ENCODE measurements at places on chromosomes 16 and 17.

DNA sequence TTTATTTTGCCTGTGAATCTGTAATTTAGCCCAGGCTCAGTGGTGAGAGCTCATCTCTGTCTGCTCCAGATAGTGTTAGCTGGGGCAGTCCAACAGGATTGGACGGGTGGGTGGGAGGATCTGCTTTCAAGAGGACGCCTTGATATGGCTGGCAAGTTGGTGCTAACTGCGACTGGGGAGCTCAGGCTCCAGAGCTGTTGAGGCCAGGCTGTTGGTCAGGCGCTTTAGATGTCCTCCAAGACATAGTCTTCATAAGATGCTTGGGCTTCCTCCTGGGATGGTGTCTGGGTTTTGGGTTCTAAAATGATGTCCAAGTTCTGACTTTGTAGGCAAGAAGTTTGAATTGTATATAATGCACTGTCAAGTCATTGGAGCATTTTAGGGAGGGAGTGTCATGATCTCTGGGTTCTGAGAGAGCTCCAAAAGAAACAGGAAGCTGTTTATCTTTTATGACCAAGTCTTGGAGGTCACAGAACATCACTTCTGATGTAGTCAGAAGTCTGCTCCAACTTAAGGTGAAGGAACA is 12.8 kb upstream of the PCTP start:
- no peak for DNase-seq

- DNase-seq: peak; percentile 4
These were observed 175.9 kb downstream of the IRF8 start for GRCh38 chr16:86074651-86075487.

DNA sequence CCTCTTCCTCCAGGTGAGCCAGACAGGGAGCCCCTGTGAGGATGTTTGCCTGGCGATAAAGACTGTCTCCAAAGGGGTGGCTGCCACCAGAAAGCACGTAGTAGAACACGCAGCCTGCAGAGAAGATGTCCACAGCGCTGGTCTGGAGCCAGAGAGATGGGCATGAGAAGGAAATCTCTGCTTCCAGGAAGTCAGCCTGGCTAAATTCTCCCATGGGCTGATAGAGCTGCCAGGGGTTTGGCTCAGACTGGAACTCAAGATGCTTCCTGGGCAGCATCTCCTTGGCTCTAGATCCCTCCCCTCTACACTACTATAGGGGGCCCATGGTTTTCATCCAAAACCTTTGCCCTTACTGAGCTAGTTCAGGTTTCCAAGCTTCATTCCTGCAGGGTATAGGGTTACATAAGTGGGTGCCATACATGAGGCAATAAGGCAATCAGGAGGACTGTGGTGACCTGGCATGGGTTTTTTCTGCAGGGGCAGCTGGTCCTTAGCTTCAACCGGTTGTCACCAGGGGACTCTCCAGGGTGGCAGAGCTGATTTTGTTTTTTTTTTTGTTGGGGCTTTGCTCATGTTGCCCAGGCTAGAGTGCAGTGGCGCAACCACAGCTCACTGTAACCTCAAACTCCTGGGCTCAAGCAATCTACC is 13.6 kb downstream of the PLK1 start:
- no peak for DNase-seq

- peak; percentile 64 for DNase-seq
These were observed 43.4 kb downstream of the ADCY7 start for GRCh38 chr16:50309527-50310307.

DNA sequence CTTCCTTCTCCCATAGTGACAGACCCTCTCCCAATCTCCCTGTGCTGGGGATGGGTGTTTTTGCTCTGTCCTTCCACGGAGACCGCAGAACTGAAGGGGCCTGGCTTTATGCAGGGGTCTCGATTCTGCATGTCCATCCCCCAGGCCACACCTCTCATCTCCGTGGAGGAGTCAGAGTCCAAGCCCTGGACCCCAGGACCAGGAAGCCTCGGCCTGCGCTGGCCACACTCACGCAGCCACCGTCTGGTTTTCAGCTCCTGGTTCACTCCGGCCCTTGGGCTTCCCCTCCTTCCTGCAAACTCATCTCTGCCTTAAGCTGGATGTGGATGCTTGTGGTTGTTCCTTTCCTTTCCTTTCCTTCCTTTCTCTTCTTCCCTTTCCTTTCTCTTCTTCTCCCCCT is 90.8 kb downstream of the MGAT5B start:
- no peak for DNase-seq

GRCh38 chr16:78275420-78275819 is 176.0 kb downstream of the WWOX start:
- DNase-seq: no peak

DNA sequence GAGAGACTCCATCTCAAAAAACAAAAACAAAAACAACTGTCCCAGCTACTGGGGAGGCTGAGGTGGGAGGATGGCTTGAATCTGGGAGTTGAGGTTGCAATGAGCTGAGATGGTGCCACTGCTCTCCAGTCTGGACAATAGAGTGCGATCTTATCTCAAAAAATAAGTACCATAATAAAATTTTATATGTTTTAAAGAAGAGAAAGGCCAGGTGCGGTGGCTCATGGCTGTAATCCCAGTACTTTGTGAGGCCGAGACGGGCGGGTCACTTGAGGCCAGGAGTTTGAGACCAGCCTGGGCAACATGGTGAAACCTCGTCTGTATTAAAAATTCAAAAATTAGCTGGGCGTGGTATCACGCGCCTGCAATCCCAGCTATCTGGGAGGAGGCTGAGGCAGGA is 11.4 kb downstream of the RPUSD1 start:
- DNase-seq: no peak

DNA sequence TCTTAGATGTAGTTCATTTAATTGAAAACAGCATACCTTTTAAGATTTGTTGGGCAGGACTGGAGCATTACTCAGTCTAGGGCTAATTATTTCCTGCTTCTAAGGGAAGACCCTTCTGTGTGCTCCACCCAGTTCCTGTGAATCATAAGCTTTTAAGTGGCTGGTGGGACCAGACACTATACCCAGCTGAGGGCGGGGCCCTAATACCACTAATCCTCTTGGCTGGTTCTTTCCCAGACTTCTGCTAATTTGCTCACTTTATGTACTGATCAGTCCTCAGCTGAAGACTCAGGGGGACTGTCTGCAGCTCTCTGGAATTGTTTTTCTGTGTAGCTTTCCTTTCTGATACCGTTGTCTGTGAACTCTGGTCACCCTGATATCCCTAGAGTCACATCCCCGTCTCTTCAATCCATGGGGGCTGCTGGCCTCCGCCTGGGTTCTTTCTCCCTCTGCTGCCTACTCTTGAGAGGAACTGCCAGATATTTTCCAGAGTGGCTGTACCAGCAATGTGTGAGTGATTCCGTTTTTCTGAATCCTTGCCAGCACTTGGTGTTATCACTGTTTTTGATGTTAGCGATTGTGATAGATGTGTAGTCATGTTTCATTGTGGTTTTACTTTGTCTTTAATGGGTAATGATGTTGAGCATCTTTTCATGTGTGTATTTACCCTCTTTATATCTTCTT is 35.1 kb downstream of the MFSD11 start:
- DNase-seq: no peak

GRCh38 chr17:30271102-30271501 is 20.6 kb downstream of the BLMH start:
- no peak for DNase-seq

DNA sequence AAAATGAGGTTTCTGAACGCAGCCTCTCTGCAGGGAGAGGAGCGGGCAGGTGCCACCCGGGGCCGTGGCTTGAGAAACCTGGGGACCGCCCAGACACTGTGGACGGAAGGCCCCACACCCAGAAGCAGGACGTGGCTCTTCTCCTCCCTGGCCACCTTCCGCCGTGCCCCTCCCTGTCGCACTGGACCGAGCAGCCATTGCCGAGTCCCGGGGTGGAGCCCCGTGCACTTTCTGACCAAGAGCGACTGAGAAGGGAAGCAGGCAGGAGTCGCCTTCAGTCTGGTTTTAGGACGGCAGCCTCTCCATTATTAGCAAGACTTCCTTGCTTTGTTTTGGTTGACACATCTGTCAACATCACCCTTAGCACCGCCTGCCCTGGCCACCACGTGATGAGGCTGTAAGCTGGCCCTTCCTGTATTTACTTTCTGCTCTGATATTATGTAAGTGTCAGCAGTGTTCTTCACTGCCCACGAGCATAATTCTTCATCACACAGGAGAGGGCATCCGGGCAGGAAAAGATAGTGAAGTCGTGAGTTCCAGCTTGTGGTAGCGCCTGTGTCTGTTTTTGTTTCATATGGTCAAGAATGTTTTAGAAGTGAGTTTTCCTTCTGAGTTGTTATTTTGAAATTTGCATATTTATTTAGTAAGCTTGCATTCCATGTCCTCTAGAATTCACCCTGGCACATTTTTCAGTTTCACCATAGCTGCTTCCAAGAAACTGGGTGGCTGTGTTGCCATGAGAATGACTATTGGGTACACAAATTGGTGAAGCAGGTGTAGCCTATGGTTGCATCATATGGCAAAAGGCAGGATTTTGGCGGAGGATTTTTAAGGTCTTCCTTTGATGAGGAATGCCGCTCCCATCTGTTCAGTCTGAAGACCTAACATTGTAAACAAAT is 1.0 kb downstream of the HERPUD1 start:
- DNase-seq: peak; percentile 80

DNA sequence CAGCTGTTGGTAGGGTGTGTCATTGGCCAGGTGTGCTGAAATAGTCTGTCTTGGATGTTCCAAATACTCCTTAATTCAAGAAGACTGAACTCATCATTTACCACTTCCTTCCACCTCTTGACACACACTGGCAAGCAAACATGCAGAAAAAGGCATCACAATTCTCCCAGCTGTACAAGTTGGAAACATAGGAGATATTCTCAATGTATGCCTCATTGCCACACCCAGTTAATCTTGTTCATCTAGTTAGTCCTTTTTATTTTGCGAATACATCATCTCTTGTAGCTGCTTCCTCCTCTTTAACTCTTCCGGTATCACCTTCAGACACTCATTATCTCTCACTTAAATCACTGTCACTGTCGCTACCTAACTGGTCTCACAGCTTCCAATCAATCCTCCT is 75.1 kb upstream of the GOT2 start:
- no peak for DNase-seq

DNA sequence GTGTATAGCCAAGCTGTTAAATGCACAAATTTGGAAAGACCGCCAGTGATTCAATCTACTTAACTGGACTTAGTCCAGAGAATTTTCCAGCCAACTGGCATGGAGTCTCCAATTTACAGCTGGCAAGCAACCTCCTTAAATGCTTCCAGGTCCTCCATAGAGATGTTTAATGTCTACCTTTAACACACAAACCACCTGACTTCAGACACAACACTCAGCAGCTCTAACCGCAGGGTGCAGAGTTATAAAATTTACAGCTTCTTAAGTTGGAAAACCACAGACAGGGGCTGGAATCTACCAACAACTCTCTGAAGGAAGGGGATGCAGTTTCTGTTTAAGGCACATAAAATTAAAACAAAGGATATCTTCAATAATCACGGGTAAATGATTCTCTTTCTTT is 106.9 kb downstream of the SYCE1L start:
- DNase-seq: no peak

- no peak for DNase-seq
These were observed 27.9 kb downstream of the NLRC5 start for GRCh38 chr16:57017251-57017650.

GRCh38 chr16:30604316-30604947 is 5.8 kb downstream of the ZNF689 start:
- DNase-seq: no peak

GRCh38 chr16:4752351-4753100 is 14.4 kb downstream of the ZNF500 start:
- no peak for DNase-seq

- peak; percentile 17 for DNase-seq
These were observed 116.0 kb downstream of the SNX29 start for GRCh38 chr16:12092544-12092921.

DNA sequence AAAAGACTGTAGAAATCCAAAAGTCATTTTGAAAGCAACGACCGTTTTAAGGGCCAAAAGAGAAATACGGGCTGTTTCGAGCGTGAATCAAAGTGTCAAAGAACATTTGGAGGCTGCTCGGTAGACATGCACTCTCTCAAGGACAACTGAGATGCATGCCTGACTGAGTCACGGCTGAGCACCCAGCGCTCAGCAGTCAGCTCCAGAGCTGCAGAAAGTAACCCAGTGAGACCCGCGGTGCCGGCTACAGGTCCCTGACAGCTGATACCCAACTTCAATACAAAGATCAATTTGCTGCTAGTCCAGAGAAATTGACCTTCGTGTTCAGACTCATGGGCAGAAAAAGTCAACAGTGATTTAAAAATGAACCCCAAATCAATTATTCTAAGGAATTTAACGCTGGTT is 214.9 kb downstream of the STX8 start:
- peak; percentile 58 for DNase-seq
